ENCODE measurements at places on chromosomes 13 and 19.

DNA sequence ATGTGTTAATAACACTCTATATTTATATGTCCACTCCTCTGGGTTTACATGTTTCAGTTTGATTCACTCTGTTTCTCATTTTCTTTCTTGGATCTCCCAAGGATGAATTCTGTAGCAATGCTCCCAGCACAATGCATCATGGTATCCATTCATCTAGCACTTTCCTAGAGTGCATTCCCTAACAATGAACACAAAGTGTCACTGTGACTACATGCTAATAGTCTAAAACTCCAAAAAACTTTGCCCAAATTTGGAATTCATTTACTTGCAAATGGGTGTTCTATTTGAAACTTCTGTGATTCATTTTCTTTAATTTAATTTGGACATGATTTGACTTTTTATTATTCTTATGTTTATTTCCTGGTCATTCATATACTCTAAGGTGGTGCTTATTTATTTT lies 286.3 kb downstream of the POU4F1 start:
- H3K4me1 ChIP-seq, result no peaks in the 10 kb centered on the region
- H3K4me3 ChIP-seq, result no peak overlapping the region

- H3K4me3 ChIP-seq, result no peak within 1 kb of the TSS
- H3K4me1 ChIP-seq, result no peaks in the 10 kb centered on the region
- H3K27ac ChIP-seq, result no peak within 1 kb of the TSS
- H3K27me3 ChIP-seq, result no peaks in the 10 kb centered on the region
These were observed at the start of gene MEIOSIN for GRCh38 chr19:45733160-45733810. MEIOSIN (plus strand) TSS chr19:45733439; CDS start chr19:45735377, 1,938 bp downstream.

GRCh38 chr13:21898459-21898858 lies 227.6 kb downstream of the FGF9 start:
- no peak overlapping the region for H3K4me3 ChIP-seq
- H3K27me3 ChIP-seq, result no peaks in the 10 kb centered on the region
- no peak overlapping the region for H3K27ac ChIP-seq
- H3K36me3 ChIP-seq, result no peaks in the 10 kb centered on the region

- no peaks in the 10 kb centered on the region for H3K27me3 ChIP-seq
- no peak for DNase-seq
- no peaks in the 10 kb centered on the region for H3K4me1 ChIP-seq
- H3K4me3 ChIP-seq, result no peak overlapping the region
- peaks cover 4% of the 10 kb centered on the region for H3K36me3 ChIP-seq
- H3K27ac ChIP-seq, result no peak overlapping the region
These were observed 9.2 kb downstream of the UBE2S start for GRCh38 chr19:55398200-55398925.

Data from mesendoderm (in vitro differentiated cells).